ENCODE measurements at places on chromosomes 16 and 17.

DNA sequence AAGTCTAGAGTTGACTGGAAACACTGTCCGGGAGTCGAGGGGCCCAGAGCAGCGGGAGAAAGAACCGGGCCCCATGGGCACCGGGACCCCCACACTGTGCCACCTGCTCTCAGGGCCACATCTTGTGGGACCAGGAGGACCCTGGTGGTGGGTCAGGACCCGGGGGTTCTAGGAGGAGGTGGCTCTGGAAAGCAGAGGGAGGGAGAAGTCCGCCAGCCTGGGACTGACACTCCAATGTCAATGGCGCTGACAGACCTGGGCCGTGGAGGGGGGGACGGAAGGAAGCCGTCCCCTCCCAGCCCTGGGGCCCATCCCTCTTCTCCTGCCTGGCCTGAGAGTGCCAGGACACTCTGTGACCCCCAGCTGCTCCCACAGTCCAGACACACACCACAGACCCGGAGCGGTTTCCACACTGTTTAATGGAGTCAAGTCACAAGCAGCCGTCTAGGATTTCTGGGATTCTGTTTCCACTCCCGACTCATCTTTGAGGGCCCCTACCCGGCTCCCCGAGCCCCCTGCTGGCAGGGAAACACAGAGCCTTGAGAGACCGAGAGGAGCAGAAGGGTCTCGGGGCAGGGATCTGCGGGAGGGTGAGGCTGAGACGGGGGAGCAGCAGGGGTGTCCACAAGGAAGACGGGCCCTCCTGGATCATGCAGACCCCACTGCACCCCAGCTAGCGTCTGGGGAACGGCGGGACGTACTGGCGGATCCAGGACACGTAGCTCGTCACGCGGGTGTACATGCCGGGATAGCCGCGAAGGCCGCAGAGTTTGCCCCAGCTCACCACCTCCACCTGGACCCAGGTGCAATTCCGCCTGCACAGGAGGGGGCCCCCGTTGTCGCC, 23.5 kb upstream of the UBE2I start:
- no peak for DNase-seq

DNA sequence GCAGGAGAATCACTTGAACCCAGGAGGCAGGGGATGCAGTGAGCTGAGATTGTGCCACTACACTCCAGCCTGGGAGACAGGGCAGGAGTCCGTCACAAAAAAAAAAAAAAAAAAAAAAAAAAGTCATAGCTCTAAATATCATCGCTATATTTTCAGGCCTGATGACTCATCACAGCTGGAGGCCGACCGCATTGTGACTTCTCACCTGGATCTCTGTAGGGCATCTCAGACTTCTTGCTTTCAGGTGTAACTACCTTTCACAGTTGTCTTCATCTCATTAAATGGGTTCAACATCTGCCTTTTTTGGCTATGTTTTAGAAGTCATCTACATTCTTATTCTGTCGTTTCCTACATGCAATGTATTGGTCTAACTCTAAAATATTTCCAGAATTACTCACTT, 353.1 kb upstream of the MON1B start:
- DNase-seq: no peak

GRCh38 chr16:29204806-29205135, 201.7 kb downstream of the NPIPB11 start:
- DNase-seq: no peak

- DNase-seq: no peak
Observed at GRCh38 chr17:3911271-3912053, 4.8 kb downstream of the P2RX1 start.

Data from activated CD4-positive, alpha-beta T cell treated with anti-CD3 and anti-CD28 coated beads, Interleukin-2, amount 50 U/mL, for 24 hours (primary cell).